ENCODE measurements at places on chromosomes 11 and 22.

DNA sequence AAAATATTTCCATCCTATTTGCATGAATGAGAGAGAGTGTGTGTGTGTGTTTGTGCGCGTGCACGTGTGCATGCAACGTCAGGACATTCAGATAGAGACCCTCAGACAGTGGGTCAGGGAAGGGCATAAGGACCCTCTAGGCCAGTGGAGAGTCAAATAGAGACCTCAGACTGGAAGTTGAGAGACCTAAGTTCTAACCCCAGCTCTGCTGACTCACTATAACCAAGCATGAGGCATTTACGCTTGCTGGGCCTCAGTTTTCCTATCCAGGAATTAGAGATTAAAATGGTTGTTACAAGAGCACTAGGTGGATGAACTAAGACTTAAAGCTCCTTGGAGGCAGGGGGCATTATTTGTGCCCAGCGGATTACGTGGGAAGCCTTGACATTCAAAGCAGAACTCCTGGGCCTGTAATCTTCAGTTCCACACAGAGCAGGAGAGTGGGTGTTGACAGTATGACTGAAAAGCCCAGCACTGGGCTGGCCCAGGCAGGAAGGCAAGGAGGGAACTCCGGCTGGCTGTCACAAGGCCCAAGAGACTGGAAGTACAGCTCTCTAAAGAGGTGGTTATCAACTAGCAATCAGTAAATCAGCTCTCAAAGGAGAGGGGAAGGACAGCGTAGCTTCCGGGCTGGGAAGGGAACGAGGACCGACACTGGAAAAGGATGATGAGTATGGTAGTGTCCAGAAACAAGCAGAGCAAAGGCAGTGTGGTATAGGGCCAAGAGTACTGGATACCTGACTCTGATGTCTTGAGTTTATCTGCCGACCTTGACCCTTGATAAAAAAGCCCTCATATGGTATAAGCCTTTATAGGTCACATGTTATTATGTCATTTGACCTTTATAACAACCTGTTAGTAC lies 9.2 kb downstream of the RHOG start:
- no peak for DNase-seq

GRCh38 chr22:28506150-28506535 lies 173.5 kb downstream of the TTC28 start:
- DNase-seq = no peak

- DNase-seq = no peak
Measured at GRCh38 chr22:17707526-17707925, 66.7 kb downstream of the BID start.

DNA sequence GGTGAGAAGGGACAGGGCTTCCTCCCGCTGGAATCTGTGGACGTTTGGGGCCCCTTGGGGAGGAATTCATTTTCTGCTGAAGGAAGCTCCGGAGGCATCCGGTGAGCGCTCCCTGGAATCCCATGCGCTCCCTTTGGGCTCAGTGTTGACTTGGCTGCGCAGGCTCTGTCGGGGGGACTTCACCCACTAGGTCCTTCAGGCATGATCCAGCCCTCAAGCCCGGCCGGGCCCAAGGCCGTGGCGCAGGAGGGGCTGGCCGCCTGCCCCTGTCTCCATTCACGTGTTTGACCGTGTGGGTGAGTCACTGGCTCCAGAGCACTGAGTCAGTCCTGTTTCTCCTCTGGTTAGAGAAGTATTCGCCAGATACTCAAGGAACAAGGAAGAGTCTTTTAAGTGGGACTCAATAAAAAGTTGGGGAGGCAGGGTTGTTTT lies 1.4 kb downstream of the CTTN start:
- peak; percentile 96 for DNase-seq

DNA sequence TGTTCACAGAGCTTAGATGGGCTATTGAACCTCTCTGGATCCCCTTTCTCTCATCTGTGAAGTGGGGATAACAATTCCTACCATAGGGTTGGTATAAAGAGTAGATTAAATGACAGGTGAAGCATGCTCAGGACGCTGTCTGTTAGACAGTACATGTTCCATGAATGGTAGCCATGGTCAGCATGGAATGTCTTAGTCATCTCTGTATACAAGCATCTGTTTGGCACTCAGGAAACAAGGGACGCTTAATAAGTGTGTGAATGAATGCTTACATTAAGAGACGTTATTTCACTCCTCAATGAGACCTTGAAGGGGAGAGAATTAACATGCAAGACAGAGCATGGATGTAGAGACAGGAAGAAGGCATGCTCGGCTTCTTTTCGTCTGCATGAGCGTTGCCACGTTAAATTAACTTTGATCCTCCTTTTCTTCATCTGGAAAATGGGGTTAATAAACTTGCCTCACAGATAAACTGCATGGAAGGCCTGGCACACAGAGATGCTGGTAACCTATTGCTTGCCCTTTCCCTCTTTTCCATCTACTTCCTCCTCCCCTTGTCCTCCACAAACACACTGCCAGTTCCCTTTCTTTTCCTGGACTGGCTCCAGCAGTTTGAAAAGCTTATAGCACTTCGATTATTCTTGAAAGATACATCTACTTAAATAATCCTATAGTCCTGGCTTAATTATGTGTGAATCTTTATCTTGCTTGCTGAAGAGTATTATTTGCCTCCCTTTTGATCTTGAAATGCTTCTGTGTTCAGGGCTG lies 267.2 kb upstream of the MTNR1B start:
- DNase-seq = no peak

- DNase-seq = peak; percentile 53
Measured at GRCh38 chr11:72781313-72782080, 12.3 kb downstream of the STARD10 start.

GRCh38 chr11:68598816-68599653 lies 85.3 kb upstream of the GAL start:
- no peak for DNase-seq

GRCh38 chr11:106271086-106271485 lies 193.6 kb downstream of the AASDHPPT start:
- DNase-seq = no peak

DNA sequence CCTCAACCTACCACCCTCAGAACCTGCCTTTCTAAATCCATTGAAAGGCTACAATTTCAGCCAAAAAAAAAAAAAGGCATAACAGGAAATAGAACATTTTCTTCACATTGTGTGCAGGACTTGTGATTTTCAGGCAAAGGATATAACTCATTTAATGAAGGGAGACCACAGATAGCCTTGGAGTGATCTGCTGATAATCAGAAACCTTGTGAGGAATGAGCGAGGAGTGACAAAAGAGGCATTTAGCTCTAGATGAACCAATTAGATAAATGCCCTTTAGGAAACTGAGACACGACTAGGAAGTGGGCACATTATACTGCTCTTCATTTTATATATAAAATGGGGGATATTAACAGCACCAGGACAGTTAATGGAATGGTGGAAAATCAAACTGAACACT lies 216.5 kb upstream of the GRIA4 start:
- DNase-seq = no peak

- no peak for DNase-seq
Measured at GRCh38 chr11:36037031-36037430, 93.2 kb downstream of the LDLRAD3 start.

Data from ovary (tissue), 10 donors.